ENCODE measurements at places on chromosomes 2 and 18.

DNA sequence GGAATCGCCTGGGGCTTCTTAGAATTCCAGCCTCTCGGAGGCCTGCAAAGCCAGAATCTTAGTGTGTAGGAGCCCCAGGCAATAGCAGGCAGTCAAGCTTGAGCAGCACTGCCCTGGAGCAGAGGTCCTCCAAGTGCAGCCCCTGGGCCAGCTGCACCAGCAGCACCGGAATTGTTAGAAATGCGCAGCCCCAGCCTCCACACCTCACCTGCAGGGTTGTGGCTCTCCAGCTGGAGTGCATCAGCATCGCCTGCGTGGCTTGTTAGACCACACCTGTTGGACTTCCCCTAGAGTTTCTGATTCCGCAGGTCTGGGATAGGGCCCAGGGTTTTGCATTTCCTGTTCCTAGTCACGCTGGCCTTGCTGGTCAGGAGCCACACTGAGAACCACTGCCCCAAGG lies 100.3 kb downstream of the ASAP2 start:
- no peak for DNase-seq

DNA sequence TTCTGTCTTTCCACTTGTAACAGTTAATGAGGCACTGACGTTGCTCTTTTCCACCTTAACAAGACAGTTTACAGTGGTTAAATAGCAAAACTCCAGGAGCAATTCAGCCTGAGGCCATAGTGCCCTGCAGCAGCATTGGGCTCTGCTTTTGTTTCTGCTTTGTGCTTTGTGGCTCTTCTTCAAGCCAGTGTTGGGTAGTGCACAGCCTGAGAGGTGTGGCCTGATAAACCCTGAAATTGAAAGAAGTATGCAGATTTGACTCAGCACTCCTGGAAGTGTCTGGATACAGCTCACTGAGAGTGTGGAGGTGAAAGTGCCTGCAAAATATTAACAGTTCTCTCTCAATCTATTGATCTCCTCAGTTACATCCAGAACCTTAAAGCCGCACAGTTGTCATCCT lies 63.0 kb downstream of the STK25 start:
- peak; percentile 32 for DNase-seq

GRCh38 chr2:228652366-228652765 lies 470.9 kb upstream of the SPHKAP start:
- no peak for DNase-seq

- no peak for DNase-seq
Measured at GRCh38 chr2:46325182-46325928, 28.1 kb downstream of the EPAS1 start.

GRCh38 chr2:220552790-220553535 lies 925.5 kb downstream of the SLC4A3 start:
- no peak for DNase-seq

GRCh38 chr2:45825001-45825651 lies 173.7 kb downstream of the PRKCE start:
- no peak for DNase-seq

DNA sequence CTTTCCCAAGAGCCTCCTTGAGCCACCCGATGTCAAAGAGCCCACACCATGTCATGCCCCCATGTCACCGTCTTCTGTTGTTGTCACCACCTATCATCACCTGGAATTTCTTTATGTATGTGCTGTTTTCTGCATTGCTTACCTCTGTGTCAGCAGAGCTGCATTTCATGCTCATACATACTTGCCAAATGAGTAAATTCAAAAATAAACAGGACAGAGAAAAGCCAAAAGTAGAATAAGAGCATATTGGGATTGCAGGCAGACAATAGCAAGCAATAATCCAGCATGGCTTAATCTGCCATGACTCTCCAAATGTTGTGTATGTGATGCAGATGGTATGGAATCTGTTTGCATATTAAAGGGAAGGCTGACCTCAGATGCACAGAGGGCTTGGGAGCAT lies 15.3 kb upstream of the RGPD4 start:
- no peak for DNase-seq

DNA sequence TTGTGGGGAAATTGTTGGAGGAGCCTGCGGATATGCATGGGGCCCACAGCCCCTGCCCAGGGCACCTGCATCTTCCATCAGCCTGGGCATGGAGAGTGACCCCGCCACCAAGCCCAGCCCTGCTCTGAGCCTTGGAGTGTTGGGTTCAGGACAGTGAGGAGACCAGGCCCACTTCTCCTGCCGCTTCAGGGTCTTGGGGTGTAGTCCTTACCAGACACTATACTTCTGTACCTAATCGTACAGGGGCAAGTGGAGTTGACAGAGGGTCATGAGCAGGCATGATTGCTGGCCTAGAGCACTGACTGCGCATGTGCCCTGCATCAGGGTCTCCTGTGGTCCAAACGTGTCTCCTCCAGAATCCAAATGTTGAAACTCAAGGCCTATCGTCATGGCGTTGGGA lies 108.9 kb upstream of the ZNF236 start:
- DNase-seq: no peak

DNA sequence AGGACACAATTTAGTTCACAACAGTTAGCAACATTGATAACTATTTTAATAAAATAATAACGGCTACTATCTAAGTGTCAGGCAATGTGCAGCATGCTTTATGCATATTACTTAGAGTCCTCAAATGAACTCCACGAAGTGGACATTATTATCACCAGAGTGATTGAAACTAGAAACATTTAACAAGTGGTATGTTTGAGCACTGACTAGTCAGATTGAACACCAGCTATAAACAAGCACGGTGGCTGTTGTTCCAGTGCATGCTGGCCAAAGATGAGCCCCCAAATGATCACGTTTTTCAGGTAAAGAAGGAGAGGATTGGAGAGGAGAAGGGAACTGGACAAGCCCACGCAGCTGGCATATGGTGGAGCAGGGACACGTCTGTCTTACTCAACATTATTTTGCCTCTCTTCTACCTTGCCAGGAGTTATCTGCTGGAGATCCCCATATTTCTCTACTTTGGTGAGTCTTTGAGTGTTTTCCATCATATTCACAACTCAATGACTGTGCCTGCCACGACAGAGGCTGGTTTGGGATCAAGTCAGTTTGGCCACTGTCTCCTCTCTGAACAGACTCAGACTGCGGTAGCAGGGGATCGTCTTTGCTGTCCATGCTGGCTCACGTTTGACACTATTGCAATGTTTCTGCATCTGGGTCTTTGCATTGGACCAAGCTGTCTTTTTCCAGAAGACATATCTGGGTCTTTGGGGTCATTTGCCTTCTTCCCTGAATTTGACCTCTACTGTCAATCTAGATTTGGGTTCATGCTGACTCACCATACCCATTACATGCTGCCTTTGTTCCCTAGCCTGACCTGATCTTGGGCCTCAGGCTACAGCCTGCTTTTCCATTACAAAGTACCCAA lies 66.0 kb upstream of the ACSL3 start:
- no peak for DNase-seq

DNA sequence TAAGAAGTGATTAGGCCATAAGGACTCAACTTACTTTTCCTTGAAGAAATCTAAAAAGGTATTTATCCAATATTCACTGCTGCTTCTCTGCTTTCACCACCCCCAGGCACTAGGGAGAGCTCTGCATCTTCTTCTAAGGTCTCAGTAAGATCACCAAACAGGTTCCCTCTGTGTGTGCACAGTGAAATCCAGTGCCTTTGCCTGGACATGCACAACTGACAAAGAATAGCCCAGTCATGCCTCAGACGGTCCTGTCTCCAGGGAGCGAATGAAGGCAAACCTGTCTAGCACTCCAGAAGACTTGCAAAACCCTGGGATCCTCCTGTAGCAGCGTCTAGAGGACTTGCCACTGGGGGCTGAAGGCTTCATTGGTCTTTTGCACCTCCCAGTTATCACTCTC lies 344.5 kb upstream of the LRATD1 start:
- DNase-seq: no peak

DNA sequence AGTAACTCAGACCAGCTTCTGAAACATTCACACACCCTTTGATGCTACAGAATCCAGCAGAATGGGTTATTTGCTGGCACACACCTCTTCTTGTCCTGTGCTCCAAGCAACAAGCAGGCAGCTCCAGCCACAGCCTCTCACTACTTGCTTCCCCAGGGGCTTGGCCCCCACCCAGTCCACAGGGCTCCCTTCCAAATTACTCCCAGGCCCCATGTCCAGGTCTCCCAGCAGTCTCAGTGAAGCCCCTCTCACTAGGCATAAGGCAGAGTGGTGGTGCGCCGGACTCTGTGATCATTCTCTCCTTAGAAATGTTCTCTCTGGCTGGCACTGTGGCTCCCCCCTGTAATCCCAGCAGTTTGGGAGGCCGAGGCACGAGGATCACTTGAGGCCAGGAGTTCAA lies 25.9 kb downstream of the ITM2C start:
- no peak for DNase-seq

DNA sequence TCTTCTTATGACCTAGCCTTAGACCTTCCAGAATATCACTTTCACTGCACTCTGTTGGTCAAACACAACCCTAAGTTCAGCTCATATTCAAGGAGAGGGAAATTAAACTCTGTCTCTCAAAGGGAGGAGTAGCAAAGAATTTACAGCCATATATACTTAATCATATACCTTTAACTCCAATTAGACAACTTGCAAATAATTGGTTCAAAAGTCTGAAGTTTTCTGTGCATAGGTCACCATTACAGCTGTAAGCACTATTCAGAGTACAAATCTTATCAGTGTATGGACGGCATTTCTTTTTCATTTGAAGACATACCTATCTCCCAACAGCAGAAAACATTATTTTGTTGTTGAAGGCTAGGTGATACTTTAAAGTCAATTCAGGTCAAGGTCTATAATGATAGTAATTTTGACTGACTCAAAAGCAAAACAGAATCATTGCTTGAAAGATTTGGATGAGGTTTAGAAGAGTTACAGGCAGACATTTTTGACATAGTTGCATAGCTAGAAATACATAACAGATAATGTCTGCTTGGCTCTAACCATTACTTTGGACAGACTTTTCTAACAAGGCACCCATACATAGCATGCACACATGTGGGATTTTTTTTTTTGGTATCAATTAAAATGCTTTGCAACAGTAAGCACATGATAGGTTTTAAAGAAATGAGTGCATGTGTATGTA lies 131.5 kb downstream of the CPS1 start:
- no peak for DNase-seq

DNA sequence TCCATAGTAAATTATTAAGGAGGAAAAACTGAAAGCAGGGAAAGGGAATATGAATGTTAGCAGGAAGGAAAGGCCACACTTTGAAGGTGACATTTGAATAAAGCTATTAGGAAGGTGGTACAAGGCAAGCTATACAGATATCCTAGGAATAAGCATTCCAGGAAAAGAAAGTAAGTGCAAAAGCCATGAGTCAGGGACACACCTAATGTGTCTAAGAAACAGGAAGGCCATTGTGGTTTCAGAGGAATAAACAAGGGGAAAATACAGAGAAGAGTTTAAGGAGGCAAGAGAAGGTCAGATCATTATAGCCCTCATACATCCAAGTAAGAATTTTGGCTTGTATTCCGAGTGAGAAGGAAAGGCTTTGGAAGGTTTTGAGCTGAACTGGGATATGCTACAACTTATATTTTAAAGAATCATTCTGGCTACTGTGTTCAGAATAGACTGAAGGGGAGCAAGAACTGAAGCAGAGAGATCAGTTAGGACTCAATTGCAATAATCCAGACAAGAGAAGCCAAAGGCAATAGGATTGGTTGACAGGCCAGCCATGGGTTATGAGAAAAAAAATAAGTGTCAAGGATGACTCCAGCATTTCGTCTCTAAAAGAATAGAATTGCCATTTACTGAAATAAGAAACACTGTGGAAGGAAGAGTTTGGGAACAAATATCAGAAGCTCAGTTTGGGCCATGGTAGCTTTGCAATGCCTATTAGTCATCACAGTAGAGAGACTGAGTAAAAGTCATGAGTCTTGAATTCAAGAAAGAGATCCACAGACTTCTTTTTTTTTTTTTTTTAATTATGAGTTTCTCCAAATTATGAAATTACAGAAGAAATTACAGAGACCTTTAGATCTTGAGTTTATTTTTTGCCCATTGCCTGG lies 11.3 kb downstream of the RAD51AP2 start:
- DNase-seq: no peak

- DNase-seq: no peak
Measured at GRCh38 chr2:144479138-144479537, 40.8 kb downstream of the ZEB2 start.

- DNase-seq: no peak
Measured at GRCh38 chr2:133721118-133721517, 152.9 kb upstream of the NCKAP5 start.

DNA sequence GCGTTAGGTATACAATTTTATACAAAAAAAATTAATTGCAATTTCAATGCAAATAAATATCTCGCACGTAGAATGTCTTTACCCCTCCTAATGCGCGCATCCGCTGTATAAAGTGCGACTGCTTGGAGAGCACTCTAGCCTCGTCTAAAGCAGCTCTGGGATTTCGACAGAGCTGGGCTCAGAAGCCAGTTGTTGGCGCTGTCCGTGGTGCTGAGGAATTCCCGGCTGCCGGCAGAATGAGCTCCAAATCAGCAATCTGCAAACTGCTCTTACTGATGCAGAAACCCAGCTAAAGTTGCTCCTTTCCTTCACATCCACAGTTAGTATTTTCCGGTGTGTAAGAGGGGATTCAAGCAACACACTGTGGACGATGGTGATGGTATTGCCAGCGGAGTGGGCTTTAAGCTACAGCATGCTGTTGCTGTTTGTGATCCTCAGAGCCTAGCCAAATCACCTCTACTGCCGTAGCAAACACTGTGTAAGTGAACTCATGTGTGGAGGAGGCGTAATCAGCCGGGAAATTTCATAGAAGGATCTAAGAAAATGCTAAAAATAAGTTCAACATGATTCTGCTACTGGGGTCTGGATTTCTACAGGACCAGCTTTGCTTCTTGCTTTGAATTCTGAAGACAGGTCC lies at the start of gene VWC2L:
VWC2L (plus strand) TSS at position 137 of the 637 bp plus-strand sequence. CDS start 3,140 bp downstream, outside the sequence.
- peak; percentile 55 for DNase-seq

- DNase-seq: no peak
Measured at GRCh38 chr2:171807831-171808393, 86.1 kb downstream of the SLC25A12 start.

- no peak for DNase-seq
Measured at GRCh38 chr2:176269319-176270099, at the start of gene MTX2. MTX2 (plus strand) TSS chr2:176269442; CDS start chr2:176269630, 188 bp downstream.

DNA sequence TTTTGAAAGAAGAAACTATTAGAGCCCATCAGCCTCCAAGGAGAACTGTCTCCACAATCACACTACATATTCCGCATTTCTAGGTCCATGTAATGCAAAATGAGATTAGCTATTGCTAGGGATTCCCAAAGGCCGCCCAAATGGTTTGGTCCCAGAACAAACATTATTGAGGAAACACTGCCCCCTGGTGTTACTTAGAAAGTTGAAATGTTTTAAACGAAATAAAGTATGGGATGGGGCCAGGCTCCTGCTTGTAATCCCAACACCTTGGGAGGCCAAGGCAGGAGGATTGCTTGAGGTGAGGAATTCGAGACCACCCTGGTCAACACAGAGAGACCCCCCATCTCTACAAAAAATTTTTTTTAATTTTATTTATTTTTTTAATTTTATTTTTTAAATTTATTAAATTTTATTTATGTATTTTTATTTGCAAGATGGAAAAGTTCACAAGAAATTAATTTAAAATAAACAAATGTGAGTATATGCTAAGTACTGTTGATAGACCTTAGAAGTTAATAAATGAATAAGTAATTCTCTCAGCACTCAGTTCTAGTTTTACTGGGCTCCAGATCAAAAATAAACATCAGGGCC lies 5.5 kb downstream of the NHEJ1 start:
- DNase-seq: no peak

Measured in SK-N-MC (cell line).